ENCODE measurements at places on chromosomes 12 and 14.

DNA sequence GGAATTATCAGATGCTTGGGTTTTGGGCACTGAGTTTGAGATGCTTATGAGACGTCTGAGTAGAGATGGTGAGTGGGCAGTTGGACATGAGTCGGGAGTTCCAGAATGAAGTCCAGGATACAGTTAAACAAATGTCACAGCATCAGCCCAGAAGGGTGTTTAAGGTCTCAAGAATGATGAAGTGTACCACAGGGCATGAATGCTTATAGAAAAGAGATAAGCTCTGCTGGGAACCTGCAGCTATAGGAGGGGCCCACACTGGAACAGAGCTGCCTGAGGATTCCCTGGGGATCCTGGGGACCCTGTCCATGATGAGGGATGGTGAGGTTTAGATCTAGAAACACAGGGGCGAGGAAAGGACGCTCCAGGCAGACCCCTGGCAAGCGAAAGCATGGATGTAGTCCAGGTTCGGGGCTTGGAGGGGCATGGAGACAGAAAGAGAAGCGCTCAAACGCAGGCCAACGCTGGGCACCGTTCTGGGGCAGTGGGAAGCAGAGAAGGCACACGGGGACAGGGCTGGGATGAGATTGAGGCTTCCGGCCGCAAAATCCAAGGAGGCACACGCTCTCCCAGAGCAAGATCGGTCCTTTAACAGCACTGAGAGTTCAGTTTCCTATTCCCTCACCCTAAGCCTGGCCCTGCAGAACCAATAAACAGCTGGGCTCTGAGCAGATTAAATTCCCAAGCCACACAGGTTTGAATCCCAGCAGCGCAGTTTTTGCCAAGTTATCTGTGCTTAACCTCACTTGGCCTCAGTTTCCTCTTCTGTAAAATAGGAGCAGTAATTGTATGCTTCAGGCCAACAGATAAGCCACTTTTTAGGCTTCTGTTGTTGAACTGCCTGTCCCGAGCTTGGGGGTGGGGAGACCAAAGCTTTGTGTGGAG, 52.9 kb downstream of the EID3 start:
- DNase-seq = no peak

GRCh38 chr14:88681755-88682494, 110.8 kb downstream of the EML5 start:
- no peak for DNase-seq

DNA sequence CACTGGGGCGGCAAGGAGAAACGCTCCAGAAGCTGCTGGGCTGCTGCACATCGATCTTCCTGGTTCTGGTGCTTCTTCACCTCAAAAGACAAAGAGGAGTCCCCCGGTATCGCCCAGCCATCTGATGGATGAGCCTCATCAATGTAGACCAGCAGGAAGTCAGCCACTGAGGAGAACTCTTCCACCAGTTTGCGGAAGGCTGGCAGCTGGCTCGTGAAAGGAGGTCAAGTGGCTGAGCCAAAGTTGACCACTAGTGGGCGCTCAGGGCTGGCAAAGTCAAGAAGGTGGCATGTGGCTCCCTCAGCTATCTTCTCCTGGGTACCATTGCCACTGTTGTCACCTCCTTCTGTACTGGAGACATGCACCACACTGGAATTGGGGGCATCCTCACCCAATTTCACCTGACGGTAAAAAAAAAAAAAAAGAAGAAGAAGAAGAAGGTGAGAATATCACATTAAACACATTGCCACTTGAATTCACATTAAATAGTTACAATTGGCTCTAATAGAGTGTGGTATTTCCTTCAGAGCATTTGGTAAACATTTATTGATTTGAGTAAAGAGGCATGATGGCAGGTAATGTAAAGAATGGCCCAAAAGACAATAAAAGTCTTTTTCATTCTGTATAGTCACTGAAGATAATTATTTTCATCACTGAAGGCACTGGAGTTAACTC, 8.3 kb downstream of the DIO2 start:
- peak; percentile 21 for DNase-seq

DNA sequence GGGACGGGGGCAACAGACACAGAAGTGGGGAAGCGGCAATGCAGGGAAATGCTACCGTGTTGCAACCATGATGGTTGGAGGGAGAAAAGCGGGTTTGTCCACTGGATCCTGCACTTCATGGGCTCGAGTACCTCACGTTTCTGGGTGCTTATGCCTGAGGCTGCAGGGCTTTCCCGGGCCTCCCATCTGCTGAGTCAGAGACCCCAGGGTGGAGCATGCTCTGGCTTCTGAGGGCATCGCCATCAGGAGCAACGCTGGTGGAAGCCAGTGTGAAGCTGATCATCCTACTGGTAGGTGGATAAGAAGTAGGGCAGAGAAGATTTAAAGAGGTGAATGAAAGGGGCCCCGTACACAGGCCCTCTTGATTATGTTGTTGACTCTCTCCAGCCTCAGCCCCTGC, 5.0 kb upstream of the ADGRD1 start:
- DNase-seq = no peak

GRCh38 chr12:32661706-32662105, 17.4 kb upstream of the DNM1L start:
- no peak for DNase-seq

- no peak for DNase-seq
Measured at GRCh38 chr12:98296462-98297079, 218.8 kb upstream of the TMPO start.

DNA sequence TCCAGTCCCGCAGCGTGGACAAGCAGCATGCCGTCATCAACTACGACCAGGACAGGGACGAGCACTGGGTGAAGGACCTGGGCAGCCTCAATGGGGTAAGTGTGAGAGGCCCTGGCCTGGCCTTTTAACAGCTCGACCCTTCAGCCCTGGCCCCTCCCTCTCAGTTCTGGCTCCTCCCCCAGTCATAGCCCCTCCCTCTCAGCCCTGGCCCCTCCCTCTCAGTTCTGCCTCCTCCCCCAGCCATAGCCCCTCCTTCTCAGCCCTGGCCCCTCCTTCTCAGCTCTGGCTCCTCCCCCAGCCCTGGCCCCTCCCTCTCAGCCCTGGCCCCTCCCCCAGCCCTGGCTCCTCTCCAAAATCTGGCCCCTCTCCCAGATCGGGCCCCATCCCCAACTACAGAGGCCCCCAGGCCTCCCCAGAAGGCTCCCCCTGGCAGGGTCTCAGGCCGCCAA, 11.2 kb downstream of the CEP170B start:
- DNase-seq = peak; percentile 32

- DNase-seq = no peak
Measured at GRCh38 chr12:116313194-116313927, 35.9 kb upstream of the MED13L start.

GRCh38 chr14:77306416-77306815, 14.3 kb downstream of the POMT2 start:
- DNase-seq = no peak

DNA sequence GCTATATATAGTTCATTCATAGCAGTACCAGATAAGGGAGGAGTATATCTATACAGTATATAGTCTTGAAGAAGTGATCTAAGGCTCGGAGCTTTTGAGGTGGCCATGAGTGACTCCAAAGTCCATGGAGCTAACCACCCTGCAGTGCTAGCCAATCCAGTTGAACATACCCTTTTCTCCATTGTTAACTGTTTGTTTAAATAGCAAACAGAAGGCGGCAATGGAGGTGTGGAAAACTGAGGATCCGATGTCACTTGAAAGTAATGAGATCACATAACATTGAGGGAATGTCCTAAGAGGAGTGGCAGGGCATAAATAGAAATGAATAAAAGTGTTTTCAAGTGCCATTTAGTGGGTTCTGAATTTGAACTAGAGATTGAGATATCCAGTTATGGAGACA, 12.4 kb upstream of the SNAPC1 start:
- DNase-seq = no peak

- DNase-seq = no peak
Measured at GRCh38 chr12:108187831-108188230, 58.7 kb downstream of the WSCD2 start.

DNA sequence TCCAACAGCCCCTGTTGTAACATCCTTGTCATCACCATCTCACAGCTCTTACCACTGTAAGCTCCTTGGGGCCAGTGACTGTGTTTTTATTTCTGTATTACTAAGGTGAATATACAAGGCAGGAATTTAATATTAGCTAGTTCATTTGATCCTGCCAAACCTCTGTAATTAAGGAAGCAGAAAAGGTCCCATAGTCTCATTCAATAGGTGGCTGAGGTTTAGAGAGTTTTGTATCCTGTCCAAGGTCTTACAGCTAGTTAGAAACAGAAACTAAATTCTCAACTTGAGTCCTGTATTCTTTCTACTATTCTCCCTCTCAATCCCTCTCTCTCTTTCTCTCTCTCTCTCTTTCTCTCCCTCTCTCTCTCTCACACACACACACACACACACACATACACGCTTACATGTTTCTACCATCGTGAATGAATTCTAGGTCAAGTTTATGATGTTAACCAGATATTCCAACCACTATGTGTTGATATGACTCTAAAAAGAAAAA, 543 bp upstream of the GLIPR1 start:
- DNase-seq = no peak

GRCh38 chr12:19908830-19909229, 459.5 kb upstream of the PDE3A start:
- DNase-seq = no peak

GRCh38 chr12:118368821-118369220, 3.9 kb downstream of the TAOK3 start:
- no peak for DNase-seq

DNA sequence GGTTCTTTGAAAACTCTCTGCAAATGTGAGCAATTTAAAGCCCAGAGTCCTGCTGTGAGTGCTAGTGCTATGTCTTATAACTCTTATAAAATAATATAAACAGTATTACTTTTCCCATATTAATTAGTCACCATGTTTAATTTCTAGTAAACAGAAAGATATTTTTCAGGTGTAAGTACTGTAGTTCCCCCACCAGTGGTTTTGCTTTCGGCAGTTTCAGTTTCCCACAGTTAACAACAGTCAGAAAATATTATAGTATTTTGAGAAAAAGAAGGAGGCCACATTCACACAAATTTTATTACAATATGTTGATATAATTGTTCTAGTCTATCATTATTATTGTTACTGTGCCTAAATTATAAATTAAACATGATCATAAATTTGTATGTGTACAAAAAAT, 800.5 kb downstream of the LRFN5 start:
- DNase-seq = no peak

GRCh38 chr12:93832131-93832530, 155.0 kb downstream of the CRADD start:
- no peak for DNase-seq

GRCh38 chr14:64496764-64497163, 6.9 kb downstream of the ZBTB25 start:
- DNase-seq = no peak

- DNase-seq = no peak
Measured at GRCh38 chr12:87015352-87015751, 759.2 kb upstream of the MGAT4C start.

DNA sequence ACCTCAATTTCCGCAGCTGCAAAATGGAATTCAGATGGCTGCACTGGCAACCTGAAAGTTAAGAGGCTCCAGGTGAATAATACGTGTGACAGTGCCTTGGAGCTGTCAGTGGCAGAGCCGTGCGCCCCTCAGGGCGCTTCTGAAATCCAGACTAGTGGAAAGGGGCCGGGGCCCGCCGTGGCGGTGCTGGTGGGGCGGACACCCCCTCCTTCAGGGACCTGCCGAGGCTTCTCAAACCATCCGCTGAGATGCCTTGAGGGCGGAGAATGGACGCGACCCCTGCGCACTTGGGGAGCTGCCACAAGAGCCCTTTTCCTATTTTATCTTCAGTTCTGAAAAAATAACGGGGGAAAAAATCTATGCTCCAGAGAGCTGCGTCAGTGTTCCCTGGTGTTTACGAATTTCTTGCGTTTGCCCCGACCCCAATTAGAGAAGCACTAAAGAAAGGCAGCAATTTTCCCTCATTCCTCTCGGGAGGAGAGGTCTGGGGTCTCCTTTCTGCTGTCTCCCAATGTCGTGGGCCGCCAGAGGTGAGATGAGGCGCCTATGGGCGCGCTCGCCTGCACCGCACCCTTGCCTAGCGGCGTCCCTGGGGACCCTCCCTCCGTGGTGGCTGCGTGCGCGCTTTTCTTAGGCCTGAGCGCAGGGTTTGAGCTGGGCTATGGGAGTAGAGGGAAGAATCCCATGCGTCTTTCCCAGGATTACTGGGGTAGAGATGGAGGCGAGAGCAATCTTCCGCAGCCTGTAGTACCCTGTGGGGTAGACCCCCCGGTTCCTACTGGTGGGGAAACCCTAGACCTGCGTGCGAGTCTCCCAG, 2.2 kb downstream of the NOS1 start:
- no peak for DNase-seq

GRCh38 chr12:38708466-38708865, 196.9 kb downstream of the CPNE8 start:
- DNase-seq = no peak

DNA sequence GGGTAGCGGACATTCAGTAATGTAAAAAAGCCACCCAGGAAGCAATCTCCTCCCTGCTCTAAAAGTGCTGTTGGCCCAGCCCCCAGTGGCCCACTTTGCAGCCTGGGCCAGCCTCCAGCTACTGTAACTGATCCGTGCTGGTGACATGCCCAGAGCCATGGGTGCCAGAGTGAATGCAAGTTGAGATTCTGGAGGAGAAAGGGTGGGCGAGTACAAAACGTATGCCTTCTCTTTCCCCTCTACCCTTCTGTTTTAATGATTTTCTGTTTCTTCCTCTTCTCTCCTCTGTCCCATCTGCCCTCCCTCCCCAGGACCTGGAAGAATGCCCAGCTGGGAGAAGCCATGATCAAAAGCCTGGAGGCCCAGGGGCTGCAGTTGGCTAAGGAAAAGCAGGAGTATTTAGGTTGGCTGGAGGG, 16.9 kb downstream of the PLEKHD1 start:
- no peak for DNase-seq

DNA sequence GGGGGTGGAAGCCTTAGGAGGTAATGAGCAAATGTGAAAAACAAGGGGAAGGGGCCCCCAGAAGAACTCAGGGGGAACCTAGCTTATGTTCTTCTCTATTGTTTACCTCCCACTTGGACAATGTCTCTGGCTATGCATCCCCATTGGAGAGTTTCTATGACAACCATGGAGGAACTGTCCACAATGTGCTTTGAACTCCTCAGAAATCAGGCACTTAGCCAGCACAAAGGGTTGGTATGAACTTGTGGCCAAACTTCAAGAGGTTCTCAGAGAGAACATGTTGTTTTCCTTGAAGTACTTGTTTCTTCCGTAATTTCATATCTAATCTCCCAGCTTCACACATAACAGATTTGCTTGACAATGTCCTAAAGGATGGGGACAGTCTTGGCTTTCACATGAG, 202.8 kb upstream of the PELI2 start:
- no peak for DNase-seq

DNA sequence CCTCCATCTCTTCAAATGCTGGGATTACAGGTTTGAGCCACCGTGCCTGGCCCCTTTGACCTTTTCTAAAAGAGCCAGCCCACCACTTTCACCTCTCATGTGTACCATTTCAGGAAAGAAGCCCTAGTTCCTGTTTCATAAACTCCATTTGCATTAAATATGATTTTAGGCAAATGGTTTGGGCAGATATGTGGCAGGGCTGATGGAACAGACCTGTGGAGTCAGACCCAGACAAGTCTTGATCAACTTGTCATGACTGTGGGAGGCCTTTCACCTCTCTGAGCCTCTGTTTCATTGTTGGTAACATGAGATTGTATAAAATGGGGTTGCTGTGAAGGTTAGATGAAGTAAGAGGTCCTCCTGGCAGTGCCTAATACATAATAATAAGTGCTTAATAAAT, 5.2 kb upstream of the MAP3K9 start:
- DNase-seq = no peak

GRCh38 chr14:91330856-91331255, 86.4 kb upstream of the GPR68 start:
- DNase-seq = no peak

GRCh38 chr12:113108308-113108707, 27.3 kb downstream of the RASAL1 start:
- no peak for DNase-seq

- DNase-seq = no peak
Measured at GRCh38 chr12:64739778-64740177, 19.4 kb downstream of the GNS start.

GRCh38 chr12:3173912-3174311, 96.7 kb downstream of the TSPAN9 start:
- no peak for DNase-seq
